ENCODE measurements at places on chromosomes 13 and 19.

DNA sequence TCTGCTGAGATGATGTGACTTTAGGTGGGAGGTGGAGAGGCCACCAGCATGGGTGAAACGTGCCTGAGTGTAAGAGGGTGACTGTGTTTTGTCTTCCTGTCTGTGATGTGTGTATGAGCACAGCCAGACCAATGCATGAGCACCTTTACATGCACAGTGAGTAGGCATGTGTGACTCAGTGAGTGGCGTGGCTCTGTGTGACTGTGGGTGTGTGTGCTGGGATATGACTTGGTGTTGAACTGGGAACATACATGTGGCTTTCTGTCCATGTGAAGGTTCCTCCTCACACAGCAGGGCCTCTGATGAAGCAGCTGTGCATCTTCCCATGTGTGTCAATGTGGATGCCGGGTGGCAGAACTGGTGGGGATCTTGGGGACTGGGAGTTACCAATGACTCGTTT, 19.9 kb upstream of the LGALS13 start:
- DNase-seq = no peak

DNA sequence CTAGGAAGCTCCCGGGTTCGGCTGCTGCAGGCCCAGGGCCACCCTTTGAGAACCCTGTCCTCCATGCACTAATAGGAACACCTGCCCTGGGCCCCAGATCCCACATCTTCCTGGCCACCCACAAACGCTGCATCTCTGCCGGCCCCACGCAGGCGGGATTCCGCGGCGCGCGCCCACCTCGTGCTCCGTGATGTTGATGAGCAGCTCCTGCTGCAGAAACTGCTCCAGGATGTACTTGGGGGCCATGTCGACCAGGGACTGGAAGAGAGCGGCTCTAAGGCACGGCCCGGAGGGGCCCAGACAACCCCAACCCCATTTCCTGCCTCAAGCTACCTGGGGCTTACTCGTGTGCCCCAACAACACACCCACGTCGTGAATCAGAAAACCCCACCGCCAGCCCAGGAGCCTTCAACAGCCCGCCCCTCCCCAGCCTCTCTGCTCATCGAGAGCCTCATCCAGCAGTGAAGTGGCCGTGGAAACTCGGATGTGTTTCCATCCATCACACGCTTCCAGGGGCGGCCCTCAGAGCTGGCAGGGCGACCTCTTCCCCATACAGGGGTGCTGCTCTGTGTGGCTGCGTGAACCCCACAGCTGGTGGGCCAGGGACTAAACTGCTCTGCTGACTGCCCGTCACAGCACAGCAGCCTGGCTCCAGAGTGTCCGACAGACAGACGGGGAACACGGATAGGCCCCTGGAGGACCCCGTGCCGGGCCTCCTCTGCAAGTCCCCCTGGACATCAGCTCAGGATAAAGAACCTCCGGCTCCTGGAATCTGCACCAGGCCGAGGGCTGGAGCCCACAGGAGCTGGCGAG, 4.2 kb downstream of the POLR2E start:
- DNase-seq = no peak

GRCh38 chr19:11390933-11391680, 7.0 kb upstream of the EPOR start:
- DNase-seq = no peak

DNA sequence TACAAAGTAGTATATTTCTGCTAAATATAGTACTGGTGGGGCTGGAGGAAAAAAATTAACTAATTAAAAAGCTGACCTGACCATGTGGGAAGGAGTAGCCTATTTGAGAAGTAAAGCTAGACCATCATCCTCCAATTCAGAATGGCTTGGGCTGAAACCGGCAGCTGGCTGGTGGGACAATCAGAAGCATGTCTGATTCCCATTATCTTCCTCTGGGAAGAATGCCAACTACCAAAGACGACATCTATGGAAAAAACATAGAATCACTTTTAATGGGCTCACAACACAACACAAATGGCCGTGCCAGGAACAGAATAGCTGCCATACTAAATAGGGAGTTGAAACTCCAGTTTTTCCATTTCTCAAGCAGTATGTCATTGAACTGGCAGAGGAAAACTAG, 120.4 kb upstream of the FREM2 start:
- DNase-seq = no peak

Data from stimulated activated naive B cell treated with anti-CD40 and anti-IgM and Interleukin-4, amounts not matched to agents 10 μg/mL and 1 μg/mL and 100 μg/mL, for 72 hours (primary cell).